Fibroblast of lung (primary cell): ENCODE measurements at places on chromosomes 12 and 14. TPM values are rescaled to one million over a fixed set of nuclear protein-coding genes. Genes with fewer than 3 reads are reported as not detected.
A peak's percentile ranks its signal among the peaks of the same experiment; 100 is the strongest.

- H3K4me1 ChIP-seq: peaks cover 2% of the 10 kb centered on the region
- H3K36me3 ChIP-seq: no peaks in the 10 kb centered on the region
- no peaks in the 10 kb centered on the region for H3K27me3 ChIP-seq
- no peak overlapping the region for H3K4me3 ChIP-seq
- peak; percentile 65 for DNase-seq
Observed at GRCh38 chr12:67441736-67442346, 172.7 kb downstream of the CAND1 start.

KRT83 gene
- total RNA-seq: not detected in 2 replicates

DNA sequence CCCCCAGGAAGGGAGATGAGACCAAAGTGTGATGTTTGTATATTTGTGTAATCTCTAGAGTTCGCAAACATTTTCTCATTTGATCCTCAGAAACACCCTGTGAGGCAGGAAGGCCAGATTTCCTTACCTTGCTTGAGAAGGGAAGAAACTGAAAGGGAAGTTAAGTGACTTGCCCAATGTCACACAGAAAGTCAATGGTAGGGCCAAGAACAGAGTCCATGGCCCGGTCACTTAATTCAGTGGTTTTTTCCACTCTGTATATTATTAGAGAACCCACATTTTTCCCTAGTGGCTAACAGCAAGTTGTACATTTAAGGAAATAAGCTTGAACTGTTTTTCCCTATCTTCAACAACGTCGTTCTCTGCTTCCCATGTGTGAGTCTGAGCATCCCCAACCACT is 25.6 kb upstream of the CHPT1 start:
- no peaks in the 10 kb centered on the region for H3K36me3 ChIP-seq
- H3K4me3 ChIP-seq: no peak overlapping the region
- DNase-seq: no peak
- H3K27ac ChIP-seq: no peak overlapping the region

DNA sequence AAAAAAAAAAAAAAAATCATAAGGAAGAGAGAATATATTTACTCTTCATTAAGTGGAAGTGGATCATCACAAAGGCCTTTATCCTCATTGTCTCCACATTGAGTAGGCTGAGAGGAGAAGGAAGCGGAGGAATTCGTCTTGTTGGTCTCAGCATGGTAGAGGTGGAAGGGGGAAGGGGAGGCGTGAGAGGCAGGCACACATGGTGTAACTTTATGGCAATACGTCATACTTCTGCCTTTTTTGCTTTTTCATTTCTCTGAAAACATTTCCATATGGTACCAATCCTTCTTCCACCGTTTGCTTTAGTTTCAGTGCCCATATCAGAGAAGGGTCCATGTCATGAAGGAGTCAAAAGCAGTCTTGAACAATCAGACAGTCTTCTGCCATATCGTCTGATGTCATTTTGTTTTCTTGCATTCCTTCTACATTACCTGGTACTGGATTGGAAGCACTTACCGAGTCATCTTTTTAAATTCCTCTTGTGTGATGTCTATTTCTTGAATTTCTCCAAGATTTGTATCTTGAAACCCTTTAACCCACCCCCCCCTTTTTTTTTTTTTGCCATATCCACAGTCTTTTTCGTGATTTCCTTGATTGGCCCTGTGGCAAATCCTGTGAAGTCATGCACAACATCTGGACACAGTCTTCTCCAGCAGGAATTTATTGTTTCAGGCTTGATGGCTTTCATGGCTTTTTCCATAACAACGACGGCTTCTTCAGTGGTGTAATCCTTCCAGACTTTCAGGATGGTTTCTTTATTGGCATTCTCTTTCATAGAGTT is 8.9 kb downstream of the FUT8 start:
- DNase-seq: peak; percentile 91
- no peaks in the 10 kb centered on the region for H3K27me3 ChIP-seq
- H3K36me3 ChIP-seq: no peaks in the 10 kb centered on the region
- H3K4me3 ChIP-seq: no peak overlapping the region

GRCh38 chr12:12616512-12617310 is 5.0 kb downstream of the CREBL2 start:
- peaks cover 2% of the 10 kb centered on the region for H3K36me3 ChIP-seq
- peaks cover 2% of the 10 kb centered on the region for H3K4me1 ChIP-seq
- H3K4me3 ChIP-seq: no peak overlapping the region
- no peak overlapping the region for H3K27ac ChIP-seq
